ENCODE measurements at places on chromosomes 4 and X.

DNA sequence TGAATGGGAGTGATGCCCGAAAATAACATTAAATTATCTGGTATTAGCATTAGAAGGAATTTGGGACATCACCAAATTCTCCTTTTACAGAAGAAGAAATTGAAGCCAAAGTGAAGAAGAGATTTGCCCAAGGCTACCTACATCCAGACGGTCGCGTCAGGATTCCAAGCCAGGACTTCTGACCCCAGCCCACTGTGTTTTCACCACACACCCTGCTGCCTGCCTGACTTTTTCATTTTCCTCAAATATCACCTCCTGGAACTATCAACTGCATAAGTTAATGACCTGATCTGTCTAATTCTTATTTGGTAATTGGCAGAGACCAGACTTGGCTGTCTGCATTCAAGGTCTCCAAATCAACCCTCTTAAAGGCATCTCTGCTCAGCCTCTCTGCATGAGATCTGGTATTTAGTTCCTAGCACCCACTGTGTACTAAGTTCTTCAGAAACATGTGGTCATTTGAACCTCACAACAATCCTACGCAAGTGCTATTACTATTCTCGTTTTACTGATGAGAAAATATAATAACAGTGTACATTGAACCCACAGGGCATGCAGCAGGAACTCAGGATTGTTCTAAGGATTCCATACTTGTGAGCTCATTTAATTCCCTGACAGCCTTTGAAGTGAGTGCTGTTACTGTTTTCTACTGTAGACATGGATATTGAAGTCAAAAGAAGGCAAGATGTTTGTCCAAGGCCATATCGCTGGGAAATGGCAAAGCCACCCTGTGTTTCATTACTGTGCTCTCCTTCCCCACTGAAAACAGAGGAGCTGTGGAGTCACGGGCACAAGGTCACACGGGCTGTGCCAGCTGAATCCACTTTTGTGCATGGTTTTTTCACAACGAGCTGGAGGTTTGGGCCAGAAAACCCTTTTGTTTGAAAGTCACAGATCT is 195.2 kb upstream of the C1QTNF7 start:
- no peak for DNase-seq

DNA sequence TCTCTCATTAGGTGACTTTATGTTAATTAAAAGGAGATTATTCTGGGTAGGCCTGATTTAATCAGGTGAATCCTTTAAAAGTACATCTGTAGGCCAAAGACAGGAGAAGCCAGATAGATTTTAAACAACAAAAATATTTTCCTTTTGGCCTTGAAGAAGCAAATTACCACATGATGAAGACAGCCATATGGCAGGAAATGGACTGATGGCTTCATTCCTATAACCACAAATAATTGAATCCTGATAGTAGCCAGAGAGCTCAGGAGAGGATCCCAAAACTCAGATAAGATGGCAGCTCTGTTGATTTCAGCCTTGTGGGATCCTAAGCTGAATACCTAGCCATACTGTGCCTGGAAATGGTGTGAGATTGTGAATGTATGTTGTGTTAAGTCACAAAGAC is 66.1 kb upstream of the PRKX start:
- no peak for DNase-seq

GRCh38 chr4:176656108-176656507 is 136.6 kb downstream of the VEGFC start:
- no peak for DNase-seq

DNA sequence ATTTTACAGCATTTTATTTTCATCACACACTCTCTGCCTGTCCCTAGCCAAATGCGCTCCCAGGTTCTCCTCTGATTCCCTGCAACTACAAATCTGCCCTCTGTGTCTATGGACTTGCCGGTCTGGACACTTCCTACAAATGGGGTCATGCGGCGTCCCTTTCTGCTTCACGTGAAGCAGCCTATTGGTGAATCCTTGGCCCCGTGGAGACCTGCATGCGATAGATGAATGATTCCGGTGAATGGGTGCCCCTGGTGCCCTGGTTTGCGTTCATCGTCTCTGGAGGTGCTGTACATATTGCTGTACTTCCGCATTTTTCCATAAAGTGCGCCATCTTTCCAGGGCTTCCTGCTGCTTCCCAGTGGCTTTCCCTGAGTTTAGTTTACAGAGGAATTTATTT is 27.5 kb upstream of the CLCN4 start:
- DNase-seq, result no peak

DNA sequence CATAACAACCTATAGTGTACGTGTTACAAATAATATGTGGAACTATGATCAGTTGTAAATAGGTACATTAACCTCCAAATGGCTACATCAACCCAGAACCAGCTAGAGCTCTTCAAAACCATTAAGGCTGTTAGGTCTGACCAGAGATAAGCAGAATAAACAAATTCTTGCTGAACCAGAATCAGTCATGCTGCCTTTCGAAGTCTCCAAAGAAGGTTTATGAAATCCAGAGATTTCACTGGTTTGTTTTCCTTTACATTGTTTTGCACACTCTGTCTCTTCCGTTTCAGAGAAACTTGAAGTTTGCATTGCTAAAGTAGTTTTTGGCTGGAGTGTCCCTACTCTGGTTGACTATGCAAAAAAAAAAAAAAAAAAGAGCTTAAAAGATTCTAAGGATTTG is 177.3 kb upstream of the SLIT2 start:
- DNase-seq, result no peak

DNA sequence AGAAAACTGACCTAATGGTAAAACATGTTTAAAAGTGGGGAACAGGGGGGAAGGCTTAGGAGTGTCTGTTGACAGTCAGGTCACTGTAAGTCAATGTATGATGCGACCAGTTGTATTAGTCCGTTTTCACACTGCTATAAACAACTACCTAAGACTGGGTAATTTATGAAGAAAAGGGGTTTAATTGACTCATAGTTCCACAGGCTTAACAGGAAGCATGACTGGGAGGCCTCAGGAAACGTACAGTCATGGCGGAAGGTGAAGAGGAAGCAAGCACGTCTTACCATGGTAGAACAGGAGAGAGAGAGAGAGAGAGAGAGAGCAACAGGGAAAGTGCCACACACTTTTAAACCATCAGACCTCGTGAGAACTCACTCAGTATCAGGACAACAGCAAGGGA is 13.0 kb upstream of the PLAC1 start:
- DNase-seq, result no peak

DNA sequence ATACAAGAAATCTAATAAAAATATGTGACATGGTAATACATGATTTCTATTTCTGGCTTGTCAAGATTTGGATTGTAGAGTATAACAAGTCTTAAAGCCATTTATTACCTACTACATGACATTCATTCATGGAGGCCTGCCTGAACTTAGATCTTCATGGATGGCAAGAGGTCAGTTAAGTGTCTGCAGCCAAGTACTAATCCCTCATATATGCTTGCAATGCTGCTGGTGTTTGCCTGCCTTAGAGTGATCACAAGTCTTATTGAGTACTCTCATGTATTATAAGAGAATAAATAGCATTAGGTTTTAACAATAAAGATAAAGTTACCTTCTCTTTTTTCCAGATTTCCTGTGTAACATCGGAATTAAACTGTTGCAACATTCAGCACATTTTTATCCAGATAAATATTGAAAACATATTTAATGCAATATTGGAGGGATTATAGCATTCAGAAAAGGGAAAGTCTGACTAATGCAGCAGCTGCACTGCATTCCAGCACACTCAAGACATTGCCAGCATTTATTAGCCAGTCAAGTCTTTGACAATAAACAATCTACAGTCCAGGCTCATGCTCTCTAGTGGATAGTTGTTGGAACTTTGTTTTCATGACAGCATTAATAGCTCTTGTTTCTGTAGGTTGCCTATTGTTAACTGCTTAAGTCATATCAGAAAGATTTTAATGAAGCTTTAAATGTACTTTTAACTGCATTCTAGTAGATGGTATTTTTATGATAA is 737.1 kb downstream of the FAT4 start:
- DNase-seq, result no peak

DNA sequence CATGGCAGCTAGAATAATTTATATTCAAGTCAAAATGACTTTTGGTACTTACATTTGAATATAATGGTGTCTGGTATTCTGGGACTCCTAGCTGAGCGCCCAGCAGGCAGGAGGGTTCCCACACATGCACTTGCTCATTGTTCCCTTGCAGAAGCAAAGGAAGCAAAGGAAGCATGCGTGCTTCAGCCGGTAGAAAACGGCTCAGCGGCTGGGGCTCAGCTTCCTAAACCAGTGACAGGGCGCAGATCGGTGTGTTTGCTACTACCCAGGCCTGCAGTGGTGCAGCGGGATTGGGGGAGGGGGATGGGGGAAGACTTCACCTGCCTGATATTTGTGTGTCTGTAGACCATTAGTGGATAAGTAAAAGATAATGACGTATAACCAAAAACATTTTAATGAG is 978.3 kb upstream of the TENM3 start:
- no peak for DNase-seq

DNA sequence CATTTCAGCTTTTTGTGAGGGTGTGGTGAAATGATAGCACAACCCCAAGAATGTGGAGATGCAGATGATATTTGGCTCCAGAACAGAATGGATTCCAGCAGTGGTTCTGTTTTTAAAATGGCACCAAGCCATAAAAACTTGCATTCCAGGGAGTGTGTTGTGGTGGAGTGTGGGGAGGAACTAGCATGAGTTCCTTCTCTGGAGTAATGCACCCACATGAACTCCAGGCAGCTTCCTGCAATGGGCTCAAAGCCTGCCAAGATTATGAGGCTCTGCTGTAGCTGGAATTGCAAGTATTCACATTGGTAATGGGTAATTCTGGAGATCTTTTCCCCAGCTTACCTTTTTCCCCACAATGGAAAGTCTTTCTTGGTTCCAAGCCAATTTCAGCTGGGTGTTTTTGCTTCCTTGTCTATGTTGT is 161.4 kb downstream of the RAB28 start:
- no peak for DNase-seq

DNA sequence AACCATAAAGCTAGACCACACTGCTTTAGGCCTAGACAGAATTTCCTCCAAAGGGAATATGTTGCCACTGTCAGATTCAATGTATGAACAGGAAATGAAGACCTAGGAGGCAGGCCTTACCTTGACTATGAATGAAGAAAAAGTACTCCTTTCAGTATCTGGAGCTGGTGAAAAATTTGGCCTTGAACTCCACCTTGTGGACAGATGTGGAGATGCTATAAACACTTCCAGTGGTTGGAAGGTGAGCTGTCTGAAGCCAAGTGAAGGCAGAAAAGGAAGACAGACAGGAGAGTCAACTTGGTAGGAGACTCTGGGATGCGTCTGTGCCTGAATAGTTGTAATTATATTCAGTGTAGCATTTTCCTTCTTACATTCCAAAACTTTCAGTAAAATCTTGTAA is 17.2 kb downstream of the SPIN3 start:
- peak; percentile 6 for DNase-seq

GRCh38 chr4:84614891-84615290 is 32.0 kb downstream of the CDS1 start:
- DNase-seq, result no peak

DNA sequence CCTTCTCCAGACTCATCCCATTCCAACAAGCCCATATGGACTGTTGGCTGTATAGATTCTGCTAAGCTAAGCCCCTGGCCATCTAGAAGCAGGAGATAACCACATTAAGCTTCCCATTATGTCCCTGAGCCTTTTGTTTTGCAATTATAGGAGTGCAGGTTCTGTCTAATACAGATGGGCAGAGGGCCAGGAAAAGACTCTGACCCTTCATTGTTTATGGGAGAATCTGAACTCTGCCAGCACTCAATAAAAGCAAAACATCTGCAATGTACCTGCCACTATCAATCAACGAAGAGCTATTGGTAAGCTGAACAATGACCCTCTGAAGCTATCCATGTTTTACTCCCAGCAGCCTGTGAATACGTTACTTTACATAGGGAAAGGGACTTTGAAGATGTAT is 207.3 kb upstream of the CLNK start:
- DNase-seq, result no peak

- DNase-seq, result no peak
These were observed 116.9 kb downstream of the SOWAHB start for GRCh38 chr4:76780781-76781697.

All from activated CD4-positive, alpha-beta T cell treated with anti-CD3 and anti-CD28 coated beads, Interleukin-2, amount 50 U/mL, for 1 hour (primary cell).